Activated naive CD4-positive, alpha-beta T cell treated with anti-CD3 and anti-CD28 coated beads for 36 hours (primary cell): ENCODE measurements at places on chromosomes 3 and 15.

GRCh38 chr15:35486296-35486695 is 59.7 kb downstream of the DPH6 start:
- DNase-seq: no peak

- DNase-seq: no peak
Observed at GRCh38 chr3:72593881-72594397, 254.3 kb downstream of the SHQ1 start.

DNA sequence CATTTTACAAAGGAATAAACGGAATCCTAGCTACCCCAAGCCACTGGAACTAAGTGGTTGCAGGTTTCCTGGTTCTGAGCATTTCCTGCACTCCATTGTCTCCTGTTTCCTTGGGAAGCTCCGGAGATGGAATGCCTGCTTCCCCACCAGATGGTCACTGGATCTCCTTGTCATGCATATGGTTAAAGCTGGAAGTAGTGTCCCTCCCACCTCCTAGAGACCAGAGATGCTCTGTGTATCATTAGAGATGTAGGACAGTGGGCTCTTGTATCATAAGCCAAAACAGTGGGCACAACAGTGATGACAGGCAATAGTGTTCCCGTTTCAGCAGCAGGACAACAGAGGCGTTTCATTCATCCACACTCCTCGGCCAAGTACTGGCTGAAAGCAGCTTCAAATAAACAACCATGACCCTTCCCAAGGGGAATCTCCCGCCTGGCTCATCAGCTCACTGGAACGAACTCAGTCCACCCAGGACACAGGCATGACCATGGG is 136.2 kb upstream of the EIF1B start:
- DNase-seq: no peak

DNA sequence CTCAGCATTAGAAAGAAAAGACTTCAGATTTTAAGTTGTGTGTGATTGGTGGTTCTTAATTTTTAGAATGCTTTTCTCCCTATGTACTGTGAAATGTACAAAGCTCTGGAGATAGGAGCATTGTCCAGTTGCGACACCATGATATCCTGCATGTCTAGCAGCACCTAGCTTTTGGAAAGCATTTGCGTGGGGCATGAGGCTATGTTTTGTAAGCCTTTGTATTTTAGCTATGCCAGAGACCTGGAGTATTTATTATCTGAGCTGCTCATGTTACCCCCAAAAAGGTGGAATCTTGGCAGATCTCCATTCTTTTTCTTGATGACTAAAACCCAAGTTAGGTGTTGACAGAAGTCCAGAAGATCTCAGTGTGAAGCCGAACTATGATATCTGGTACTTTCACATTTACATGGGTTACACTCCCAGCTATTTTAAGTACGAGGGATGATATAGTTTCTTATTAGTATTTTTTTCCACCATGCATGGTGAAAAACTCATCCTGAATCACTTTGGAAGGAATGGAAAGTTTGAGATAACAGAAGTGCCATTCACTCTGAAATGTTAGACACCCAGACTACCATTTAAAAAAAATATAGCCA is 126.7 kb upstream of the SAMMSON start:
- no peak for DNase-seq

- DNase-seq: peak; percentile 56
Observed at GRCh38 chr15:41022487-41023090, 69.3 kb downstream of the CHAC1 start.

DNA sequence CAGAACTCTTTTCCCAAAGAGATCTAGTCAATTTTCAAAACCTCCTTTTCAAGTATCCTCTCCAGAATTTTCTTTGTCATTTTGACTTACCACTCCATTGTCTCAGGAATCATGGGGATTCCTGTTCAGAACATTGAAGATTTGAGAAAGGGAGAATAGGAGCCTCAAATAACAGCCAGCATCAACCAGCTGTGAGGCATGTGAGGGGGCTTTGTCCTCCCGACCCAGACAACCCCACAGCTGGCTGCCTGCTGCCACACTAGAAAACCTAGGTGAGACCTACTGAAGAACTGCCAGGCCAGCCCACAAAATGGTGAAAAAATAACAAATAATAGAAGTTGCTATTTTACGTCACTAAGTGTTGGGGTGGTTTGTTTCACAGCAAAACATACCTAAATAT is 5.9 kb upstream of the ARHGEF26 start:
- no peak for DNase-seq

DNA sequence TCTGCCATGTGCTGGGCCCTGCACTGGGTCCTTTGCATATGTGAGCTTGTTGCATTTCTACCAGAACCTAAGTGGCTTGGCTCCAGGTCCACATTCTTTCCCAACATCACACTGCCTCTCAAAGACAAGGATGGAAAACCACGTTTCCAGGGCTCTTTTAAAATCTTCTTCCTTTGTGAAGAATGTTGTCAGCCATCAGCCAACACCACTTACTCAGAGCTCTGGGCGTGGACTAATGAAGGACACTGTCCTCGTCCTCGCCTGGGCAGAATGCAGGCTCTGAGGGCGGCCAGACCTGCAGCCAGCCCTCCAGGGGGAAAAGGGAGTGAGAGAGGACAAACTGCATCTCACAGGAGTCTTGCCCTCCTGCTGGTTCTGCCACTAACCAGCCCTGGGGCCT is 49.7 kb downstream of the MAGEF1 start:
- DNase-seq: no peak

DNA sequence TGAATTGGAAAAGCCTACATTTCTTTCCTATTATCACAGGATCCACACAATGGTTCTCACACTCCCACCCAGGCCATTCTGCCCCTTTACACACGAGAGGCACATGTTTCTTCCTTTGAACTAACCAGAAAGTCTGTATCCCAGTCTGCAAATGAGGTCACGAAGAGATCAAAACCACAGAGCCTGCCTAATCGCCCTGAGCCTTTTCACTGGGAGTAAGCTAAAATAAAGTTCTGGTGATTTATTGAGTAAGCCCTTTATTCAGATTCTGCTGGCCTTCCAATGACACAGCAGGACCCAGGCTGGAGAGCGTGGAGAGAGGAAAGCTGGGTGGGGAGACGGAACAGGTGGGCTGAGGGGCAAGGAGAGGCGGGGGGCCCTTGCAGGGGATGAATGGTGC is 78.7 kb downstream of the ATP1B3 start:
- no peak for DNase-seq

GRCh38 chr3:32571192-32571485 is 481 bp upstream of the DYNC1LI1 start:
- no peak for DNase-seq
